ENCODE measurements at places on chromosomes 6 and 20.

DNA sequence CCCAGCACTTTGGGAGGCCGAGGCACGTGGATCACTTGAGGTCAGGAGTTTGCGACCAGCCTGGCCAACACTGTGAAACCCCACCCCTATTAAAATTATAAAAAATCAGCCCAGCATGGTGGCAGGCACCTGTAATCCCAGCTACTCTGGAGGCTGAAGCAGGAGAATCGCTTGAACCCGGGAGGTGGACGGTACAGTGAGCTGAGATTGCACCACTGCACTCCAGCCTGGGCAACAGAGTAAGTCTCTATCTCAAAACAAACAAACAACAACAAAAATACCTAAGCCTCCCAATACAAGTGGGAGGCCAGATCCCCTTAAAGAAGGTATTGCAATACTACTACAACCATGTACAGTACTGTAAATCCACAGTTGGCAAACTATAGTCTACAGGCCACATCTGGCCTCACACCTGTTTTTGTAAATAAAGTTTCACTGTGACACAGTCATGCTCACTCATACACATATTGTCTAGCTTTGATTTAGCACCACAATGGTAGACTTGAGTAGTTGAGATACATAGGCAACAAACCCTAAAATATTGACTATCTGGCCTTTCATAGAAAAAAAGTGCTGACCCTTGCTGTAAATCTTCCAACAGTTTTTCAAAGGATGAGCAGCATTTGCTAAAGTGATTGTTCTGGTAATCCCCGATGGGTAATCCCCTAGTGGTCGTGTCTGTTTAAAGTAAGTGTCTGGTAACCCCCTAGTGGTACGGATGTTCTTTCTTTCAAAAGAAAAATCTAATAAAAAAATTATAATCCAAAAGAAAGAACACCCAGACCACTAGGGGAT, 202.0 kb downstream of the RNGTT start:
- no peak for DNase-seq

DNA sequence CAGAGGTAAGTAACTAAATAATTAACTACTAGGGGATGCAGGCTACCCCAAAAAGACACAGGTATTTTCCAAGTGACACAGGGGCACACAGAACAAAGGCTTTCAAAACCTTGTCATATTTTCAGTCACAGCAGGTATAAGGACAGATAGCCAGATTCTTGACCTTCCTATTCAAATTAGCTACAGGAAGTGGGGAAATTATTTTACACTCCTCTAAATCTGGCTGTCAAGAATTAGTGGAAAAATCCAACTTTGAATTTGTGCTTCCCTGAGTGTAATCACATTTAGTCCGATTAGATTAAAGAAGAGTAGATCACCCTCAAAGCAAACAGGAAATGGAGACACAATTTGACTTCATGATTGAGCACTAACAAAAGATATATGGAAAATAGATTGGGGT, 60.6 kb downstream of the SYNE1 start:
- DNase-seq: no peak

DNA sequence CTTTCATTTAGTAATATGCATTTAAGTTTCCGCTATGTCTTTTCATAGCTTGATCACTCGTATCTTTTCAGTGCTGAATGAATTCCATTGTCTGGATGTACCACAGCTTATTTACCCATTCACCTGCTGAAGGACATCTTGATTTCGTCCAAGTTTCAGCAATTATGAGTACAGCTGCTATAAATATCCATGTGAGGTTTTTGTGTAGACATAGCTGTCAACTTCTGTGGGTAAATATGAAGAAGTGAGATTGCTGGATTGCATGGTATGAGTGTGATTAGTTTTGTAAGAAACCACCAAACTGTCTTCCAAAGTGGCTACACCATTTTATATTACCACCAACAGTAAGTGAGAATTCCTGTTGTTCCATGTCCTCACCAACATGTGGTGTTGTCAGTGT, 79.2 kb upstream of the STMND1 start:
- DNase-seq: no peak

GRCh38 chr6:28008053-28008452, 51.0 kb downstream of the OR2B6 start:
- DNase-seq: no peak

DNA sequence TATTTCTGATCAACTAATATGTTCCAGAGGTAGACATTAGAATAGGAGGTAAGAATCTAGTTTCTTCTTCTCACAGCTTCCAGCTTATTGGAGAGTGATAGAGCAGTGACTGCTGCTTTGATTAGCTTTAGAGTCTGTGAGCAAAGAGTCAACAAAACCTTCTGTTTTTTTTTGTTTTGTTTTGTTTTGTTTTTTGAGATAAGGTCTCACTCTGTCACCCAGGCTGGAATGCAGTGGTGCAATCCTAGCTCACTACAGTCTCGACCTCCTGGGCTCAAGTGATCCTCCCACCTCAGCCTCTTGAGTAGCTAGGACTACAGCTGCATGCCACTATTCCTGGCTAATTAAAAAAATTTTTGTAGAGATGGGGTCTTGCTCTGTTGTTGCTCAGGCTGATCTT, 39.3 kb downstream of the TSBP1 start:
- DNase-seq: no peak

DNA sequence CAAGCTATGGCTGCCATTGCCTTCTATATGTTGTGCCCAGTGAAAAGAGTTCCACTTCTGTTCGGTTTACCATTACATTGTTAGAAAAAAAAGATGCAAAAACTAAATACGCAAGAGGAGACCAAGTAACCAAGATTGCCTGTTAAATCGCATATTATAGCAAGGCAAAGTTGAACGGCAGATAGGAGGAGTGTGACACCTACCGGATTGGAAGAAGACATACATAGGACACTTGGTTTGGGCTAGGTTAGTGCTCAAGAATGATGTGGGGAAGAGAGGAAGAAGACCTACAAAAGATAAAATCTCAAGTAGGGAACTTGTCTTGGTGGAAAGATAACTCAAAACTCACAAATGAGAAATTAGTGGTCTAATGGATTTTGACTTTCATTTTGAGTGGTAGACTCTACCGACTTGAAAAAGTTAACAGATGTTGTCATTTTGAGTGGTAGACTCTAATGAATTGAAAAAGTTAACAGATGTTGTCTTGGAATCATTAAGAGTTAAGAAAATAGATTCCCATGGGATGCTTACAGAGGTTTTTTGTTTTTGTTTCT, 95.5 kb downstream of the F13A1 start:
- DNase-seq: no peak

GRCh38 chr6:17485946-17486345, 92.6 kb downstream of the CAP2 start:
- DNase-seq: no peak

GRCh38 chr6:150236544-150236943, 93.7 kb downstream of the PPP1R14C start:
- DNase-seq: no peak

DNA sequence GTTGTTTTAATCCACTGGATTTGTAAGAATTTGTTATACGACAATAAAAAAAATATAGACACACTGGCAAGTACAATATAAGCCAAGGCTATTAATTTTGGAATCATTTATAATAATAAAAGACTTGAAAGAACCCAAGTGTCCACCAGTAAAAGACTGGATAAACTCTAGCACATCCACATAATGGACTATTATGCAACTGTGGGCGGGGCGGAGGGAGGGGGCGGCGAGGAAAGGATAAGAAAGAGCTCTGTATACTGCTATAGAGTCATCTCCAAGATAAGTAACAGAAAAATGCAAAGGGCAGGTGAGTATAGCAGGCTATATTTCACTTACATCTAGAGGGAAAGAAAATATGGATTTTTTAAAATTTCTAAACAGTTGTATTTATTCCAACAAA, 123.3 kb downstream of the TBC1D32 start:
- DNase-seq: no peak

DNA sequence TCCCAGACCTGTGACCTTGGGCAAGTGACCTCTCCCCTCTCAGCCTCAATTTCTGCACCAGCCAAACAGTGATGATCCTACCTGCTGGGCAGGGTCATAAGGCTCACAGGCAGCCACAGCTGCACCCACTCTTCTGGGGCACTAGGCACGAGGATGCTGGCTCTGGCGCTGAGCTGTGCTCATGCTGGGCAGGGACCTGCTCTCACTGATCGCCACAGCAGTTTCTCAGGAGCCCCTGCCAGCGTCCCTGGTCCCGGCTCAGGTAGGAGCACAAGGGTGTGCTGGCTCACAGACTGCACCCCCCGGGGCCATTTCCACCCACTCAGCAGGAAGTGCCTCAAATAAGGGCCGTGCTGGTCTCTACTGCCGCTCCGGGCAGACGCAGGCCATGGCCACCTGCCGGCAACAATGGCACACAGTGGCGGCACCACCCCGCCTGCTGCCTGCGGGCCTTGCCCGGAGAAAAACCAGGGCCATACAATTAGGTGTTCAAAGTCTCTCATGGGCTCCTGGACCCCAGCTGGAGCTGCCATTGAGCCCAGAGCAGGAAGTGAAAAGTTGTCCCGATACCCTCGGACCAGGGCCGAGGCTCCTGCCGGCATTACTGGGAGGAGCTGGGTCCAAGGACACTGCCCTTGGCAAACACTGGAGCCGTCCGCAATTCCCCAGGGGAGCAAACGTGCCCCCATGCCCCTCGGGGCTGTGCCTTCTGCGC, 4.6 kb upstream of the CABLES2 start:
- DNase-seq: no peak

GRCh38 chr20:10093087-10093591, 58.4 kb downstream of the ANKEF1 start:
- DNase-seq: peak; percentile 54

DNA sequence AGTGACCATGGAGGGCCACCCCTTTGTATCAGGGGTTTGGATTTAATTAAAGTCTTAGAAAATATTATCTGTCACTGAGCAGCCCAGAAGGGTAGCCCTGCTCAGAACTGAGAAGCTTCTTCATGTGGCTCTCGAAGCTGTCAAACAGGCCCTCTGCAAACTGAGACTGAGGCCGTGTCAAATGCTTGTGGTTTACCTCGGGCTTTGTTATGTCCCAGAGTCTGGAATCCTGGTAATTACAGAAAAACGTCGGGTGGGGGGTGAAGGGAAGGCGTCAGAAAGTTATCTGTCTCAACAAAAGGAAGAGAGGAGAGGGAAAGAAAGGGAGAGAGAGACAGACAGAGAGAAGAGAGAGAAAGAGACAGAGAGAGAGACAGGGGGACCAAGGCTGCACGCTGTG, 200.8 kb downstream of the BMP7 start:
- no peak for DNase-seq

GRCh38 chr6:163753430-163753829, 338.9 kb downstream of the QKI start:
- DNase-seq: no peak
